Right ventricle myocardium inferior (tissue), 1 donor: ENCODE measurements at places on chromosomes 6 and 20.

DNA sequence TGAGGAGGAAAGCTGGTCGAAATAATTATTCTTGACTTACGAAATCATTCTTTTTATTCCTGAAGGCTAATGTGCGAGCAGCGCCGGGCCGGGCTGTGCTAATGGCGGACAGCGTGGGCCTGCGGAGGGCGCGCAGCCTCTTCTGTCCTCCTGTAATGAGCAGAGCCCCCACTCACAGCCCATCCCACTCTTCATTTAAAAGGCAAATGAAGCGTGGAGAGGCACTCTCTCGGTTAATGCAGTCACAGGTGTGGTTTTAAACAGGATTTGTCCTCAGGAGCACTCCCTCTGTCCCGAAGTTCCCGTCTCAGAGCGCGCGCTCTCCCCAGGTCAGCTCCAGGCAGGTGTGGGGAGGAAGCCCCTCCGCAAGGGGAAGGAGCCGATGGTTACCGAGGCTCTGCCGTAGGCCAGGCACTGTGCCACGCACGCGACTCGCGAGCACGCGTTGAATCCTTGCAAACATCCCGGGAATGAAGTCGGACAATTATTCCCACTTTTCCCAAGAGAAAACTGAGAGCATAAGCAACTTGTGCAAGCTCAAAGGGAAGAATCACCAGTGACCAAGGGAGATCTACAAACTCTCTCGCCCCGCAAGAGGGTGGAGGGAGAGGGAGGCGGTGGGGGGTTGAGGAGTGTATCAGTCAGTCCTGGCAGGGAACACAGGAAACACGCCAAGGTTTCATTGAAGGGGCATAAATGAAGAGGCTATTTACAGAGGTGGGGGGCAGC lies 35.5 kb upstream of the ZFAND3 start:
- peak; percentile 73 for DNase-seq

DNA sequence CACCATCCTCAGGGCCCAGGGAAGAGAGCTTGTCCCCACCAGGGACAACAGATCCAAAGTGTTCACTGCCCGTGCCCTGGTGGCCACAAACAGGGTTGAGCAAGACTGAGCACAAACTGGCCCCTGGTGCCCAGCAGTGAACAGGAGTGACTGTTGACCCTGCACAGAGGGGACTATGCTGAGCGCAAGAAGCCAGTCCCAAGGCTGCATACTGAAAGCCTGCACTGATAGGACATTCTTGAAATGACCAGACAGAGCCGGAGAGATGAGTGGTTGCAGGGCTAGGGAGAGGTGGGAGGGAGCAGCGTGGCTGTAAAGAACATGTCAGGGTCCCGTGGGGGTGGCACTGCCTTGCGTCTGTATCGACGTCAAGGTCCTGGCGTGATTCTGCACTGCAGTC lies 2.9 kb upstream of the FNDC11 start:
- DNase-seq = no peak

- DNase-seq = no peak
These were observed 20.7 kb upstream of the CGA start for GRCh38 chr6:87115402-87116135.

GRCh38 chr20:31751126-31751525 lies 12.0 kb downstream of the TPX2 start:
- no peak for DNase-seq

DNA sequence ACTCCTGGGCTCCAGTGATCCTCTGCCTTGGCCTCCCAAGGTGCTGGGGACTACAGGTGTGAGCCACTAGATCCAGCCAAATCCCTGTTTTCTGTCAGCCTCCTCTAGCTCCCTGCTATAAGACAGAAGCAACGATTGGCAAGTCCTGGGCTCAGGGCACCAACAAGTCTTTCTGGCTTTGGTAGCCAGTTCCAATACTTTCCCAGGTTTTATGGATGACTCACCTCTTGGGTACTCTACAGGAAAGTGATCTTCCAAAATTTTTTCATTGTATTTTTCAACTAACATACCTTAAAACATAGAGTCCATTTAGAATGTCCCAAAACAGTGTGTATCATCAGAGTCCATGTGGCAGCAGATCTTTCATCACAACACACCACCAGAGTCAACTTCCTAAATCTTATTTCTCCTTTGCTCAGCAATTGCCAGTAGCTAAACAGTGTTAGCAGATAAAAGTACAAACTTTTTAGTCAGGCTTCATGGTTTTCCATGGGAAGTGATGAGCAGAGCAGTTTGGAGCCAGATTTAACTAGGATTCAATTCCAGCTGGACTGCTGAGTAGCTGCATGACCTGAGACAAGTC lies 13.3 kb downstream of the GABBR1 start:
- DNase-seq = no peak

GRCh38 chr6:34585108-34585507 lies 29.0 kb upstream of the SPDEF start:
- DNase-seq = no peak
